Upper lobe of right lung (tissue), 1 donor: ENCODE measurements at places on chromosomes 4 and X. TPM values are rescaled to one million over a fixed set of nuclear protein-coding genes. Genes with fewer than 3 reads are reported as not detected.
A peak's percentile ranks its signal among the peaks of the same experiment; 100 is the strongest.

The PPEF2 gene
- not detected for total RNA-seq

The SPANXN4 gene
- not detected for total RNA-seq

The TCEAL7 gene
- 2.6 TPM for total RNA-seq

The TMEM35A gene
- total RNA-seq: 1.5 TPM

The SPIN2A gene
- 0.69 TPM for total RNA-seq

The AFF2 gene
- total RNA-seq: 13.4 TPM

DNA sequence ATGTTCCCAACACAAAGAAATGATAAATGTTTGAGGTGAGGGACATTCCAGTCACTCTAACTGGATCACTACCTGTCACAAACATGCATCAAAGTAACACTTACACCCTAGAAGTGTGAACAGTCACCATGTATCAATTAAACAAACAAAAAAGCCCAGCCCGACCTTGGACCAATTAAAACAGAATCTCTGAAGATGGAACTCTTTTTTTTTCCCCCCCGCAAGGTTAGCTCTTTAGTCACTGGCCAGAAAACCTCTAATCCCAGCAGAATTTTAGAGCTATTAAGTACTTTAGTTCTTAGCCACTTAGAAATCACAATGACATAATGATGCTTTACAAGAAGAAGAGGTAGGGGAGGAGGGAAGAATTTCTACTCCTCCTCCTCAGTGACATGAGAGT is 154.5 kb downstream of the PALLD start:
- no peaks in the 10 kb centered on the region for H3K4me1 ChIP-seq
- DNase-seq: no peak
- H3K27ac ChIP-seq: no peak overlapping the region
- H3K36me3 ChIP-seq: no peaks in the 10 kb centered on the region
- H3K4me3 ChIP-seq: no peak overlapping the region

DNA sequence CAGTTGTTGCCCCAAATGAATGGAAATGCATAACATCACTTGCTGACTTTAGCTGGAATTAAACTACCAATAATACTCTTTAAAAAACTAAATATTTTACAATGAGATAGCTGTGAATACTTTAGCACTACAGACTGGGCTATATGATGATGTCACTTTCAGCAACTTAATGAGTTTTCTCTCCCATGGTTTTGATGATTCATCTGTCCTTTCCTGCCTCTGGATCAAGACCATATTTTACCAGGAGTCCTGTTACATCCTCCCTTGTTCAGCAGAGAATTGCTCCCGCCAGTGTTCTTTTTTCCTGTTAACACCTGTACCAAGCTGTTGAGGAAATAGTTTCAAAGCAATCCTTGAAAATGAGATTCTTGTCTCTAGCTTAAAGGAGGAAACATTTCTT is 543.0 kb downstream of the SPRY1 start:
- H3K27me3 ChIP-seq: no peaks in the 10 kb centered on the region
- no peaks in the 10 kb centered on the region for H3K36me3 ChIP-seq
- no peak overlapping the region for H3K27ac ChIP-seq
- DNase-seq: no peak

- no peak overlapping the region for H3K27ac ChIP-seq
- H3K36me3 ChIP-seq: no peaks in the 10 kb centered on the region
- H3K4me3 ChIP-seq: peak overlapping the region; percentile 53
- peaks cover 41% of the 10 kb centered on the region for H3K27me3 ChIP-seq
- peak; percentile 71 for DNase-seq
- peaks cover 11% of the 10 kb centered on the region for H3K4me1 ChIP-seq
These were observed 100.1 kb downstream of the CEP135 start for GRCh38 chr4:56048702-56049431.

DNA sequence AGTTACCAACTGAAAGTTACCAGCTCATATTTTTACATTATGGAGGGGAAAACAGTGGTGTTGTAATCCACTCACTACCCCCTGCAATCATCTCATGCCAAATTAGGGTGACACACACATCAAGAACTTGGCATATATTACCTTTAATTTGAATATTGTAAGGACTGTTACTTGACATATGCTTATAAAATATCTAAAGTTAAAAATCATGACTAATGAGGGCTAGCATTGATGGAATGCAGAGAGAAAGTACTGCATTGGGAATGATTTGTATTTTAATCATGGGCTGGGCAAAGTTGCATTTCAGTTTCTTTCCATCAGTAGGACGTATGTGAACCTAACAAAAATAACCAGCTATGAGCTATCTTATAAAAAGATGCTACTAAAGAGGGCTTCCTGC is 517.5 kb upstream of the GRIA3 start:
- DNase-seq: no peak
- no peaks in the 10 kb centered on the region for H3K36me3 ChIP-seq
- no peaks in the 10 kb centered on the region for H3K27me3 ChIP-seq
